ENCODE measurements at places on chromosomes 7 and 10.

DNA sequence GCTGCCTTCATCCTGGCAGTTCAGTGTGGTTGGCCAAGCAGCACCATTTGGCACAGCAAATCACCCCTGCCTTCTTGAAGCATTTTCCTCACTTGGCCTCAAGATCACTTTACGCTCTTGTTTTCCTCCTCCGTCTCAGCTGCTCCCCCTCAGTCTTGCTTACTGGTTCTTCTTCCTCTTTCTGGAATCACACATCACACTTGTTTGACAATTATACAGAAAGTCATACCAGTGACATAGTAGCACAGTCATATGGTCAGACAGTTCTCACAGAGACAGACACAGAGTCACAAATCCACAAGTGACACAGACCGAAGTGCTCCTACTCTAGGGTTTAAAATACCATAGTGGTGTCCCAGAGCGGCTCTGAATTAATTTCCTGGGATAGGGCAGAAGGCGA is 43.8 kb upstream of the ARL4A start:
- no peak for DNase-seq

- DNase-seq, result no peak
Measured at GRCh38 chr10:21002091-21002878, 105.2 kb upstream of the NEBL start.

GRCh38 chr10:56920601-56921261 is 559.7 kb upstream of the ZWINT start:
- DNase-seq, result no peak

DNA sequence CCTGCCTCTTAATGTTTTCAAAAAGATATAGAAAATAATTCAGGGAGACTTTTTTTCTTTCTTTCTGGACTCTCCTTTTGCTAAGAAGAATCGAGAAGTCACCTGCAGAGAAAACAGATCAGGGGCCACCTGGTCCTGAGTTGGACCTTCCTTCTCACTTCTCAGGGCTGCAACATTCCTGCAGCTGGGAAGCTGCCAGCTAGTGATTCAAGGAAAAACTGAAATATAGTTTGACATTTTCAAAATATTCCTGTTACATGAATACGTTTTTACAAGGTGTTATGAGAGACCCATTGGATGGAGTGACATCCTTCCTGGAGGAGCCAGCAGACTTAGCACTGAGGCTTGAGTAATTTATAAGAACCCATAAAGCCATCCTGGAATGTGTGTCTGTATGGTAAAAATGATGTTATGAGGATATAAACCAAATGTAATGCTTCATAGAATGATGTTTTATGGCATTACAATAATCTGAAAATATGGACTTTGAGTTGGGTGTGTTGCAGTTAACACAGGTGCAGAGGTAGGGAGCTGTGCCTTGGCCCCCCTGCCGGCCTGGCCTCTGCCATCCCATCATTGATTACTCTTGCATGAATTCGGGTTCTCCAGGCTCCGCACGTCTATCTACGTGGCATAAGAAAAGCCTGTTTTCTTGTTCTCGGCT is 149.7 kb downstream of the PAXIP1 start:
- DNase-seq, result no peak

DNA sequence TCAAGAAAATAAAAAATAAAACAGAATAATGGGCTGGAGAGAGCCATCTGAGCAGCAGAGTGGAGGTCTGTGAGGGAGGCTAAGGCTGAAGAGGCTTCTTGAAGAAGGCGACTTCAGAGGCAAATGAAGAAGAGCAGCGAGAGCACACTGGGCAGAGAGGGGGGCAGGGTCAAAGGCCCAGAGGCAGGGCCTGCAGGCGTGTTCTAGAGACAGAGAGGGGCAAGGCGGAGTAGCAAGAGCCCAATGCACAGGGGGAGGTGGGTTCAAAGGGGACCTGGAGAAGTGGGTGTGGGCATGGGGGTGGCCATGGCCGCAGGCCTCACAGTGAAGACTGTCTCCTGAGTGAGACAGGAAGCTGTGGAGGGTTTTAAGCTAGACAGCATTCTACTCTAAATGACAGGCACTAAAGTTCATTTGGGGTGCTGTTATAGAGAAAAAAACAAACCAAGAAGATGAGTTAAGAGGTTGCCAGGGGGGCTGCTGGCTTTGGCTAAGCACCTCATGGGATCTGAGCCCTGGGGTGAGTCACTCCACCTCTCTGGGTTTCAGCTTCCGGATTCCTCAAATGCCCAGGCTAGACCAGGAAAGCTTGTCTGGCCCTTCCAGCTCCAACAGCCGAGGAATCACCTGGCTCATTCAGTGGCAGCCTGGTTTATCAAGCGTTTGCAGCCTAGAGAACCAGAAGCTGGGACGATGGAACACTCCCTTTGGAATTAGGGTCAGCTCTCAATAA is 81.7 kb downstream of the DLG5 start:
- no peak for DNase-seq

DNA sequence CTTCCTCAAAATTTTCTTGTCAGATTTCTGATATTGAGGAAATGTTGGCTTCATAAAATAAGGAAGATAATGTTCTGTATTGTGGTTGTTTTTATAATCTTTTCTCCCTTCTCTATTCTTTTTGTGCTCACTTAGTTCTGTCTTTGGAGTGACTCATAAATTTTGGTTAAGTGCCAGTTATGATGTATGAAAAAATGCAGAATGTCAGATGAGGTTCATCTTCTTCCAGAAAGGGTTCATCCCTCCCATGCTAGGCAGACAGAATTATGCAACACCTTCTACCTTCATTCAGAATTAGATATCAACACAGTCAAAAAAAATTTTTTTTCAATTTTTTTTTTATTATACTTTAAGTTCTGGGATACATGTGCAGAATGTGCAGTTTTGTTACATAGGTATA is 36.6 kb upstream of the CYP2C19 start:
- DNase-seq, result no peak

- no peak for DNase-seq
Measured at GRCh38 chr10:91424016-91424415, 13.9 kb downstream of the HECTD2 start.

- DNase-seq, result no peak
Measured at GRCh38 chr7:42432644-42433043, 195.6 kb upstream of the GLI3 start.

DNA sequence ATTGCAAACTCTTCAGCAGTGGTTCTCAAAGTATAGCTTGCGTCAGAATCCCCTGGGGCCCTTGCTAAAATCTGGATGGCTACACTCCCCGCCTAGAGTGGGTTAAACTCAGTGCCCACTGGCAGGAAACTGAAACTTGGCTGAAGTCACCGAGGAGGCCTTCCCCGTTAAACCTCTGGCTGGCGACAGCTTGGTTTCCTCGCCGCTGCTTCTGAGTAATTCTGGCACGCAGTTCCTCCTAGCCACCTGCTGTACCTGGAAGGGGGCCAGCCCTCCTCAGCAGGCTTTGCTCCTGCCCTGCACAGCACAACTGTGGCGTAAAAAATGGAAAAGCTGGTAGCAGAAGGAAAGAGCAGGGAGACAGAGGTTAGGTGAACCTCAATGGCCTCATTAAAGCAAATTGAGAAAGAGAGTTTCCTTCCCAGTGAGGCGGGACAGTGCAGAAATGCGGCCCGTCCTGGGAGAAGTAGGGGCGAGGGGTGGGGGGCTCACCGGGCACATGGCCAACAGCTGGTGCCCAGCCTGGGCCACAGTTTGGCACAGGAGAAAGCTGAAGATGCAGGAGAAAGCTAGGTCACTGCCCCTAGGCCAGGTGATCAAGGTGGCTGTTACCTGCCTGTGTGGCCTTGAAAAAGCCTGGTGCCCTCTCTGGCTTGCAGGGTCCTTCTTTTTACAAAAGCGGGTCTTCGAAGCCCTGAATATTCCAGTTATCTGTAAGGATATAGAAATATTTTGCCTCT is 46.6 kb downstream of the ALOX5 start:
- peak; percentile 75 for DNase-seq

- DNase-seq, result no peak
Measured at GRCh38 chr7:30804078-30804661, 33.0 kb downstream of the MINDY4 start.

GRCh38 chr7:3301831-3302618 is 973 bp downstream of the SDK1 start:
- peak; percentile 30 for DNase-seq

- no peak for DNase-seq
Measured at GRCh38 chr10:5741276-5741675, 56.6 kb downstream of the TASOR2 start.

- DNase-seq, result no peak
Measured at GRCh38 chr7:116380025-116380424, 119.5 kb upstream of the CAV2 start.

DNA sequence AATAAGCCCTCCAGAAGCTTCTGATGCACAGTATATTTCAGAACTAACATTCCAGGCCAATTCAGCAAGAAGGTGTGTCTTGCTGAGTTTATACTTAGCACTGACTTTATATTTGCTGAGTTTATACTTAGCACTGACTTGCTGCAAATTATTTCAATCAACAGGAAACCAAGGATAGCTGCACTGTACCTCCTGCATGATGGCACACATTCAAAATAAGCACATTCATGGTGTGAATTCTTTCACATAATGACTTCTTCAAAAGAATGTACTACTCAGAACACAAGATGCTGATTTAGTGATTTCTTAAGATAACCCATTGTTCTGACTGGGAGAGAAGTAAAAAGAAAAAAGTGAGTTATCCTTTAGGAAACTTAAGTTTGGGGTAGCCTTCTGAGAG is 52.0 kb downstream of the JAZF1 start:
- no peak for DNase-seq

DNA sequence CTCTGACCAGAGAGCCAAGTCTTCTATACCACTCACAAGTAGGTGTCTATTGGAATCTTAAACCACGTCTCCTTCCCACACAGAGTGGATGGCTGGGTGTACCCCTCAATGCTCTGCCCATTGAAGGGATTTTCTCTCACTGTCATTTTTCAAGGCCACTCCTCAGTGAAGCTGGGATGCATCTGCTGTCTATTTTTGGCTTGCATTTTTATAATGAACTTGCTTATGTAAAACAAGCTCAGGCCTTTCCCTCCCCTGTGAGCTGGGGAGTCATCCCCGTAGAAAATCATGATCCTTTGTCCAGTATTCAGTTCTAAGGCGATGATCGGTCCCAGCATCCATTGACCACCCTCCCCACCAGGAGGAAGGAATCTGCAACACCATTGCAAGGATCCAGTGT is 9.8 kb upstream of the RBM17 start:
- DNase-seq, result no peak

DNA sequence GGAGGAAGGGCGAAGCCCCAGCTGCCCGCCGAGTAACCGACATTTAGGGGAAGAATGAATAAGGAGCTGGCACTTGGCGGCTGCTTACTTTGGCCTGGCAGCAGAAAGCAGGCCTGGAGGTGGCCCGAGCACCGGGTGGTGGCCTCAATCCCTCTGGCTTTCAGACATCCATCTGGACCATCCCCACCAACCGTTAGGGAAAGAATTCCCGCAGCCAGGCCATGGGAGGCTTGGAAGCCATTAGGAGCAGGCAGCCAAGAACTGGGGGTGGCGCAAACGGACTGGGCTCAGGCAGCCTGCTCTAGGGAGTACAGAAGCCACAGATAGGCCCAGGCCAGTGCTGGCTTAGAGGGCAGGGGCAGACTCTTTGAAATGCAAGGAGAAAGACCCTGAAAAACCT is 132.7 kb downstream of the NEURL1 start:
- DNase-seq, result no peak

DNA sequence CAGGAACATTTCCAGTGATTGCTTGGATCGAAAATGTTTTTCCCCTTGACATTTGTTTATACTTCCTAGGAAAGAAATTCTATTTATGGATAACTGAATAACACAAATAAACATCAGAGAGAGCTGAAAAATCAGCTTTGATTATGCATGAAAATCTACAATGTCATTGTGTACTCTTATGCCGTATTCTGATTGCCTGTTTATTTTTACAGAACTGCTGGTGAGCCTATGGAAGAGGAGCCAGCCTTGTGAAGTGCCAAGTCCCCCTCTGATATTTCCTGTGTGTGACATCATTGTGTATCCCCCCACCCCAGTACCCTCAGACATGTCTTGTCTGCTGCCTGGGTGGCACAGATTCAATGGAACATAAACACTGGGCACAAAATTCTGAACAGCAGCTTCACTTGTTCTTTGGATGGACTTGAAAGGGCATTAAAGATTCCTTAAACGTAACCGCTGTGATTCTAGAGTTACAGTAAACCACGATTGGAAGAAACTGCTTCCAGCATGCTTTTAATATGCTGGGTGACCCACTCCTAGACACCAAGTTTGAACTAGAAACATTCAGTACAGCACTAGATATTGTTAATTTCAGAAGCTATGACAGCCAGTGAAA is 121.5 kb downstream of the TWIST1 start:
- DNase-seq, result no peak

DNA sequence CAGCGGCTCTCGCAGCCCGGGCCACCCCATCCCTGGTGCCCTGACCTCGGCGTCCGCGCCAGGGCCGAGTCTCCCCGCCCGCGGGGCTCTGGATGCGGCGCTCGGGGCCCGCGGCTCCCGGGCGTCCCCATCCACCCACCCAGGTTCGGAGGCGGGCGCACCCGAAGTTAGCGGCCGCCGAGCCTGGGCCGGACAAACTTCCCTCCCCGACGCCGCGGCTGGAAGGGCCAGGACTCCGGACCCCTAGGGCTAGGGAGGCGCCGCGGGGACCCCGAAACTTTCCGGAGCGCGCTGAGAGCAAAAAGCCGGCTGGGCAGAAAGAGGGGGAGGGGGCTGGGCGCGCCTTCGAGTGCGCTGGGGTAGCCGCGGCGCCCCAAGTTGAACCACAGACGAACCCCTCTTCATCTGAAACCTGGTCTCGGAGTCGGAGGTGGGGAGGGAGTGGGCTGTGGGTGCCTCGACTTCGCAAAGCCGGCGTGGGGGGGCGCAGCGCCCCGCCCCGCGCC is 3.7 kb upstream of the ELFN1 start:
- peak; percentile 69 for DNase-seq

DNA sequence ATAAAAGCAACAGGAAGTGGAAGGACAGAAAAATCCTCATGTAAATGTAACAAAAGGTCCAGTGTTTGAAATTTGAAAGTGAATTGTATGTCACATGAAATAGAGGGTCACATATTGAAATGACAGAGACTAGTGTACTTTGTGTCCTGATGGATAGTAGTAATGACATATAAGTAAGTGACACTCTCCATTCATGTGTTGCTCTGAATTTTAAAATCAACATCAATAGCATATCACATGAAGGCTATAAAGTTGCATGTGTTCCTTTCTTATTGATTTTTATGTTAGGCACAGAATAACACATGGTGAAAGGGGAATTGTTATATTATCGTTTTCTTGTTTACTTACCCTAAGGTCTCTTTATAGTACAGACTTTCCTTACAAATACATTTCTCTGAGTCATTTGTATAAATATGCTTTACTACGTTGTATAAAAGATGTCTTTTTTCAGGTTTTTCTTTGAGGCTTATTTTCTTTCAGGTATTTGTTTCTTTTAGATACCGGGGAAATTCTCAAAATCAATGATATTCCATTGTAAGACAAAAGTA is 104.6 kb upstream of the CACNA2D1 start:
- DNase-seq, result no peak

- DNase-seq, result no peak
Measured at GRCh38 chr10:106872176-106872575, 292.3 kb downstream of the SORCS1 start.
